OCI-M1 (cell line): ENCODE measurements at places on chromosomes 11 and 22.

DNA sequence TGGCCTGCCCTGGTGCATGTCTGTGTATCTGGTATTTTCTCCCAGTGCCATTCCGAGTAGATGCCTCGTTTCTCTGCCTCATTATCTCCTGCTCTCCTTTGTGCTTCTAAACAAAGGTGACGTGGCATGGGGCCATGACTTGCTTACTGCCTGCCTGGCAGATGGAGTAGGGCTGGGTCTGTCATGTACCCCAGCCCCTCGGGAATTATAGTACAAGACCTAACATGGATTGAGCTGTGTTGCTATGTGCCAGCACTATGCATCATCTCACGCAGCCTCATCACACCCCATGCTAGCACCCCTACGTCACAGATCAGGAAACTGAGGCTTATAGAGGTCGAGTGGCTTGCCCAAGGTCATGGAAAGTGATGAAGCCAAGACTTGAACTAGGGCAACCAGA lies 88.1 kb downstream of the GALNT18 start:
- no peak for DNase-seq

DNA sequence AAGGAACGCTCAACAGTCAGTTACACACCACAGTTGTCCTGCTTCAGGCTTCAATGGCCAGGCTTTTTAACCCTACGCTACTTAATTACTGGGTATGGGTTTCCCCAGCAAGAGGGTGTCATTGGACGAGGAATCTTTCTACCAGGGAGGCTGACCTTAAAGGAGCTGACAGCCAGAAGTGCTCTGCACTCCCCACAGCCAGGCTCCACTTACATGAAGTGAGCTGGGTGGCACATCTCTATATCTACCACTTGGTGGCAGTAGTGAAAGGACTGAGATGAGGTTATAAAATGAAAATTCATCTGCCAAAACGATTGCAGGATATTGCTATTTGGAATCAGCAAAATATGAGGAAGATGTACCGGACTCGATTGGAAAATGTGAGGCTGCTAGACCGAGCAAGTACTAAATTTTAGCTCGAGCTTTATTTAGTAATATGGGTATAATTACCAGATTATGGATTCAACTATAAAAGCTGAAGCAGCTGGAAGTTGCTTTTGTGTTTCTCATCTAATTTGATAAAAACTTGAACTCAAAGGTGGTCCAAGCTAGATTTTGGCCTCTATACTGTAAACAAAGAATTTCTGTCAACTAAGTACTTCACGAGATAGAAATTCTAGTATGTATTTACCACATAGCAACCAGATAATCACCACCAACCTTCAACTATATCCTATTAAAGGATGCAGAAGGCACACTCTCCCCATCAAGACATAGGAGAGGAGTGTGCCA lies 53.9 kb upstream of the CEP126 start:
- peak; percentile 61 for DNase-seq

GRCh38 chr11:46256540-46257001 lies 20.9 kb upstream of the CREB3L1 start:
- DNase-seq = no peak

DNA sequence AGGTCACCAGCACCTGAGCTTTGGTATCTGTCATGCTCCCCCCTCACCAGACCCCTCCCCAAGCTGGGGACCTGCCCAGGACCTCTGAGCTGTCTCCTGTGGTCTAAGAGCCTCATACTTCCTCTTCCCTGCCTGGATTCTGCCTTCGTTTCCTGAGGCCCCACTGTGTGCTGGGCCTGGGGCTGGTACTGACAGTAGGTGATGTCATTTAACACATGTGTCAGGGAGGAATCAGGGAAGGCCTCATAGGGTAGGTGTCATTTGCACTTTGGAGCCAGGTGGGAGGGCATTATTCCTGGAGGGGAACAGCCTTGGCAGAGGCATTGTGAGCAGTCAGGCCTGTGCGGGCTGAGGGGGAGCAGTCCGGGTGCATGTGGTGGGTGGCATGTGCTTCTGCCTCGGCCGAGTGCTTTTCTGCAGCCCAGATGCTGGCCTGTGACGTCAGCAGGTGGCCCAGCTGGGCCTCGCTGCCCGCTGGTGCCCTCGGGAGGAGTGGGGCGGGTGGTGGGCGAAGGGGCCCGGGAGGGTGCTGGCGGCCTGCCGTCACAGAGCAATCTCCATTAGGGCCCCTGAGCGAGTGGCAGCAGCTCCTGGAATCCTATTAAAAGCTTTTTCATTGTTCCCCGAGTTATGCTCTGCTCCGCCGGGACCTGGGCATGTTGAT lies 9.1 kb downstream of the FLRT1 start:
- no peak for DNase-seq

GRCh38 chr22:26610996-26611395 lies 6.8 kb downstream of the CRYBB1 start:
- no peak for DNase-seq

GRCh38 chr22:32650553-32651345 lies 150.8 kb upstream of the TIMP3 start:
- peak; percentile 34 for DNase-seq

GRCh38 chr22:32728291-32728690 lies 73.2 kb upstream of the TIMP3 start:
- DNase-seq = no peak

DNA sequence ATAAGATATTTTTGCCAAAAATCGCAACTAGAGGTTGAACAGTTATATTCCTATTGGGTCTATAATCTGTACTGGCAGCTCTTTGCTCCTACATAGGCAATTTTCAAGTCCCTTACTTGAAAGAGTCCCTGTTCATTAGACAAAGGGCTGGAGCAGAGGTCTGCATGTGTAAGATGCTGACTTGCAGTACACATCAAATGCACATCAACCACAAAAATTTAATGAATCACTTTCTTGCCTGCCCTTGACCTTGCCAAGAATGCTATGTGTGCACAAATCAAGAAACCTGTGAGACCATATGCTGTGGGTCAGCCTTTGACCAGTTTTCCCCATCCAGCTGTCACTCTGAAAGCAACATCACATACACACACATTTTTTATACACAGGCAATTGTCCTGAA lies 661.5 kb downstream of the LRRC4C start:
- DNase-seq = no peak

DNA sequence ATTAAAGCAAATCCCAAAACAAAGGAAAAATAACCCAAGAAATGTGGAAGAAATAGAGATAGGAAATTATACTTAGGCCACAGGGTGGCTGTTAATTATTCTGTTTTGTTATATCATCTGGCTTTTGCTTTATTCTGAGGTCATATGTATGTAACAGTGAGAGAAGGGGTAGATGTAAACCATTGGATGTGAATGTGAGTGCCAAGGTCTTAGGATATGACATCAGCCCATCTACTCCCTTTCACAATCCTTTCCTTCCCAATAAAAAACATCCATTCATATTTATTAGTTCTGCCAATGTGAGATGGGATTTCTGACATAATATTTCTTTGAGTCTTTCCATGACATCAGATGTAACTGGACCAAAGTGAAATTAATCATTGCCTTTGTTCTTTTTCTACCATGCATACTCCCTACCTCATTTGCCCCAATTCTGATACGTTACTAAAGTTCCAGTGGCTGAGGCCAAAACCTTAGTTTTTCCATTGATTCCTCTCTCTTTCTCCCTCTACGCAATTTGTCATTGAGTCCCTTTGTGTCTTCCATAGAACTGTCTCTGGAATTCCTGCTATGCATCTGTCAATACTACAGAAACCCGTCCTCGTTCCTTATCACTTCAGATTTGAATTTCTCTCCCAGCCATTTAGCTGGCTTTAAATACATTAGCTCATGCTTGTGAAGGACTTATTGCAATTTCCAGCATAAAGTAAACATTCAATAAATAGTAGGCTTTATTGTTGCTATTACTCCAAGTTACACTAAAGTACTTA lies 170.3 kb downstream of the ARHGAP42 start:
- no peak for DNase-seq

DNA sequence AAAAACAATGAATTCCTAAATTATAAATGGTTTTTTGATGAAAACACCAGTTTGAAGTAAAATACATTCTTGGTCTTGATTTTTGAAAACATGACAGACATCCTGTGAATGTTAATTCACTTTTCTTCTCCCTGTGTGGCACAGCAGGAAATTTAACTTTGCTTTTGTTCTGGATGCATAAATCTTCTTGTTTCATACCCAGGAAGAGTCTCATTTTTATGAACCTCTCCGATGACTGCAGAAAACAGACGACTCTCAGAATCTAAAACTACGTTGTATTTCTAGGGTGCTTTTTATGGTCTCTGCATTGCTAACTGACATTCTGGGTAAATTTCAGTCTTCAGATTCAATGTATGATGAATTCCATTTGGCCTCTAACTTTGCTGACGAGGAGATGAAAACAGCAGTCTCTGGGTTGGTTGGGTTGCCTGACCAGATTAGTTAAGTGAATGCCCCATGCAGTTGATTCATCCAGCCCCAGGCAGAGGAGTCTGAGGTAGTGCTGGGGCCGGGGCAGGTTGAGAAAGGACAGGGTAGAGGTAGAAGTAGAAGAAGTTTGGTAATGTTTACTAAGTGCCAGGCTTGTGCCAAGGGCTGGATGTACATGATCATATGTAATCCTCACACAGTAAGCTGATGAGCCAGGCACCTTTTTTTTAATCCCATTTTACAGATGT lies 20.1 kb downstream of the TCP11L1 start:
- no peak for DNase-seq
